Smooth muscle cell of the umbilical artery (primary cell): ENCODE measurements at places on chromosomes 4 and X. TPM values are rescaled to one million over a fixed set of nuclear protein-coding genes. Genes with fewer than 3 reads are reported as not detected.

SPANXD gene
- total RNA-seq = not detected in 2 replicates

NOX1 gene
- total RNA-seq = not detected in 2 replicates

ARL9 gene
- total RNA-seq = 0.23 TPM in 1 of 2 replicates, not detected in the other

XAGE2 gene
- total RNA-seq = not detected in 2 replicates

SPATA4 gene
- under 0.01 and 0.23 TPM in 2 replicates for total RNA-seq

SGMS2 gene
- total RNA-seq = 141 and 201 TPM in 2 replicates

DDX53 gene
- not detected in 2 replicates for total RNA-seq

UCHL1 gene
- 1,235 and 1,433 TPM in 2 replicates for total RNA-seq

SERPINA7 gene
- total RNA-seq = not detected in 2 replicates

RBMXL3 gene
- total RNA-seq = not detected in 2 replicates

TRIM60 gene
- not detected in 2 replicates for total RNA-seq

GASK1B gene
- 103 and 160 TPM in 2 replicates for total RNA-seq

ADGRG2 gene
- not detected in 2 replicates for total RNA-seq

SMPX gene
- total RNA-seq = not detected in 2 replicates

XG gene
- 0.59 and 1.7 TPM in 2 replicates for total RNA-seq

CTAG1B gene
- total RNA-seq = not detected in 2 replicates

CLIC2 gene
- total RNA-seq = 0.59 TPM in 1 of 2 replicates, not detected in the other

TMSB15A gene
- total RNA-seq = 2.4 and 6.9 TPM in 2 replicates

ETDB gene
- total RNA-seq = not detected in 2 replicates

TMEM165 gene
- total RNA-seq = 147 and 235 TPM in 2 replicates

ADRA2C gene
- 0.89 and 2.6 TPM in 2 replicates for total RNA-seq

AKAP4 gene
- total RNA-seq = not detected in 2 replicates

TMEM144 gene
- 9.8 and 14.0 TPM in 2 replicates for total RNA-seq

ATP1B4 gene
- not detected in 2 replicates for total RNA-seq

AFF2 gene
- 3.6 and 6.8 TPM in 2 replicates for total RNA-seq

RIBC1 gene
- total RNA-seq = 0.14 TPM in 1 of 2 replicates, not detected in the other

KLHL8 gene
- total RNA-seq = 16.6 and 24.3 TPM in 2 replicates
